ENCODE measurements at places on chromosomes 1 and 21.

GRCh38 chr1:86416343-86416742 is 7.6 kb upstream of the CLCA2 start:
- DNase-seq = no peak

DNA sequence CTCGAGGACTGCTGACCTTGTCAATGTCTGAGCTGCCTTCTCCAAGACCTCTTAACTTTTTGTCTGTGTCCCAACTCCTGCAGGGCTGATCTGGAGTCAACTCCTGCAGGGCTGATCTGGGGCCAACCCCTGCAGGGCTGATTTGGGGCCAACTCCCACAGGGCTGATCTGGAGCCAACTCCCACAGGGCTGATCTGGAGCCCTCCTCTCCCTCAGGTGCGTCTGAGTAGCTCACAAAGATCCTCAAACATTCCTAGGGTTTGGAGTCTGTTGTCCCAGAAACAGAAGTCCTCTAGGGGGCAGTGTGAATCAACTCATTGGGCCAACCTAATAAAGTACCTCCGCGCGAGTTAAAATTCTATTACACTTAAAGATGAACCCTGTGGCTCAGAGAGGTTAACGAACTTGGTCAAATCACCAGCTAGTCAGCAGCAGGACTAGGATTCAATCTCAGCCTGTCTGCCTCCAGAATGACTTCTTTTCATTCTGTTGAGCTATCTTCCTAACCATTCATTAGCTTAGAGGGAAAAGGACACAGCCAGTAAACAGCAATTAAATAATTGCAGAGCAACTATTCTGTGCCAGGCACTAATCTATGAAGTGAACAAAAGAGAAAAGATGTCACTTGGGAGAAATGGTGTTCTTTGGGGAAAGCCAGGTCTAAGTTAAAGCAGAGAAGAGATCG is 17.2 kb upstream of the RLF start:
- DNase-seq = peak; percentile 55

GRCh38 chr21:27024971-27025370 is 58.1 kb upstream of the ADAMTS5 start:
- no peak for DNase-seq

GRCh38 chr1:222097588-222097987 is 355.7 kb upstream of the DUSP10 start:
- no peak for DNase-seq

GRCh38 chr1:67436511-67437055 is 6.4 kb upstream of the SERBP1 start:
- no peak for DNase-seq

- no peak for DNase-seq
Measured at GRCh38 chr21:18772404-18772803, 368.8 kb upstream of the TMPRSS15 start.

GRCh38 chr21:41970751-41971653 is 17.2 kb upstream of the C2CD2 start:
- DNase-seq = no peak

- DNase-seq = peak; percentile 12
Measured at GRCh38 chr1:246417152-246417812, 89.8 kb downstream of the SMYD3 start.

GRCh38 chr1:78678324-78678723 is 28.7 kb downstream of the IFI44 start:
- DNase-seq = peak; percentile 30

- no peak for DNase-seq
Measured at GRCh38 chr1:217048104-217048707, 325.0 kb upstream of the ESRRG start.

DNA sequence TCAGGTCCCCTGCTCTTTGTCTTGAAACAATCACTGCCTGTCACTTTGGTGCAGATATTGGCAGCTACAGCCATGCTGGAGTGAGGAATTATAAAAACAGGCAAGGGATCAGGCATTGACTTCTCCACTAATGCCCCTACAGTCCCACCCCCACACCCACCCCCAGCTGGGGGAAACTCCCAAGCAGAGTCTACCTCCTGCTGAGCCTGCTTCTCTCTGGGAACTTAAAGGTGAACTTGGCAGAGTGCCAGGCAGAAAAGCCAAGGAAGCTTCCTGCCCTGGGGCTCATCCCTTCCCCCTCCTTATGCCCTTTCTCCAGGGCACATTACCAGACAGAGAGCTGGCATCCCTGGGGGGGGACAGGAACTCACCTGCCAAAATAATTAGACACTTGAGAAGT is 6.7 kb downstream of the NCMAP start:
- no peak for DNase-seq

- DNase-seq = no peak
Measured at GRCh38 chr21:39173716-39174680, 9.3 kb downstream of the PSMG1 start.

DNA sequence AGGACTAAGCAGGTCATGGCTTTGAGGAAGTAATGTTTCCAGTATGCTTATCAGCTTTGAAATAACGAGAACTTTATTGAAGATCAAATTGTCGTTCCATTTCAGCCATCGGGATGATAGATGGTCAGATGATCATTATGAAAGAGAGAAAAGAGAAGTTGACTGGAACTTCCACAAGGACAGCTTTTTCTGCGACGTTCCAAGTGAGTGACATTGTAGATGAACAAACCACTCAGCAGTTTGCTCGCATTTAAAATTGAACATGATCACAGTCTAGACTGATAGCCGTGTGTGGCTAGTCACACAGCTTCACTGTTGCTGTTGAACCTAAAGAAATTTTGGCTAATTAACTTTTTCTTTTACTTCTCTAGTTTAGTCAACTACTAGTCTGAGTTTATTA is 151.1 kb downstream of the TLR5 start:
- no peak for DNase-seq

DNA sequence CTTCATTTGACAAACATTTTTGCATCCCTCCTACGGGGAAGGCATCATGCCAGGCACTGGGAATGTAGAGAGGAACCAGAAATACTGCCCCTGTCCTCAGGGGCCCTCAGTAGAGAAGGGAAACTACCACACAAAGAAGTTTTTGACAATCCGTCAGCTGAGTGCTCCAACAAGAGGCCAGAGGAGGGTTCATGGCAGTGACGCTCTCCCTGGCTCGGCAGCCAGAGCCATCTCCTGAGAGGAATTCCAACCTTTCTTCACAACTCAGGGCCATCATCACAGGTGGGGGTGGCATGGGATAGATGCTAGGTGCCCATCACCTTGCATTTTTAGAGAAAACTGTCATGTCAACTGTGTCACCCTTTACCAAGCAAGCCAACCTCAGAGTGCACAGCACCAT is 154.1 kb downstream of the HIVEP3 start:
- peak; percentile 6 for DNase-seq

DNA sequence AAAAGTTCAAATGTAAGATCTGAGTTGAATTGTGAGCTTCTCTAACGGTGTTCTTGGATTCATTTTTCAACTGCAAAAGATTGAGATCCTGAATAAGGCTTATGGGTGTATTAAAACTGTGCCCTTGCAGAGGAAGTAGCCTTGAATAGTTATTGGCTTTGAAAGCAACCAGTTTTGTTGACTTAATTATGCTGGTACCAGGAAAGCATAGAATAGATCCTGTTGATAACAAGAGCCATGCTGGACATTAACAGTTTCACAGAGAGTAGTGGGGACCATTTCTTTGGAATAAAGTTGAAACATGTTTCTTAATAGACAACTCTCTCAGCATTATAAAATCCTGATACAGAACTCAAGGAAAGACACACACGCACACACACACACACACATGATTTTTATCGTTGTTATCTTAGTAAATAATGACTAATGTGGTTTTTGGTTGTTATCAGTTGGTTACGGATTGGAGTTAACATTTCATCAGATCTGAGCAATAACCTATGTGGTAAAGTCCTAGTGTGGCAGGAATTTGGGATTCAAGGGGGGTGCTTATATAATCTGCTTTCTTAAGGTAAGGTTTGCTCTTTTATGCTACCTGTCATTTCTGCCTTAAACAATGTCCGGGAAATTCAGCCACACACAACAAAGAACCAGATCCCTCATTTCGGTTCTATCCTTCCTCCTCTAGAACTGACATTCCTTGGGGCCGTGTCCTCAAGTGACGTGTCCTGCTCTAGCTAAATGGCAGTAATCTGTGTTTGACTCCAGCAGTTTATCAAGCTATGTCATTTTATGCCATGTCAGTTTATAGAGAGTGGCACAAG is 330.9 kb downstream of the CHRM3 start:
- no peak for DNase-seq

GRCh38 chr1:3545363-3546047 is 65.8 kb downstream of the MEGF6 start:
- DNase-seq = no peak

DNA sequence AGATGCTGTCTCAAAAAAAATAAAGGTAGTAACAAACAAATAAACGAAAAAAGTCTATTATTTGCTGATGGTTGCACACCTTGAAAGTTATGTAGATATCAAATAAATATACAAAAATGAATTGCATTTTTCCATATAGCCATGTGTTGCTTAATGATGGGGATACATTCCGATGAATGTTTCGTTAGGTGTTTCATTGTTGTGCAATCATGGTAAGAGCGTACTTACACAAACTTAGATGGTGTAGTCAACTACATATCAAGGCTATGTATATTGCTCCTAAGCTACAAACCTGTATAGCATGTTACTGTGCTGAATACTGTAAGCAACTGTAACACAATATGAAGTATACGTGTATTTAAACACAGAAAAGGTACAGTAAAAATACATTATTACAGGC is 34.4 kb downstream of the AHCTF1 start:
- DNase-seq = no peak

GRCh38 chr1:55959136-55959548 is 620.2 kb downstream of the PLPP3 start:
- DNase-seq = no peak

GRCh38 chr1:214219902-214220301 is 61.1 kb upstream of the SMYD2 start:
- DNase-seq = no peak

DNA sequence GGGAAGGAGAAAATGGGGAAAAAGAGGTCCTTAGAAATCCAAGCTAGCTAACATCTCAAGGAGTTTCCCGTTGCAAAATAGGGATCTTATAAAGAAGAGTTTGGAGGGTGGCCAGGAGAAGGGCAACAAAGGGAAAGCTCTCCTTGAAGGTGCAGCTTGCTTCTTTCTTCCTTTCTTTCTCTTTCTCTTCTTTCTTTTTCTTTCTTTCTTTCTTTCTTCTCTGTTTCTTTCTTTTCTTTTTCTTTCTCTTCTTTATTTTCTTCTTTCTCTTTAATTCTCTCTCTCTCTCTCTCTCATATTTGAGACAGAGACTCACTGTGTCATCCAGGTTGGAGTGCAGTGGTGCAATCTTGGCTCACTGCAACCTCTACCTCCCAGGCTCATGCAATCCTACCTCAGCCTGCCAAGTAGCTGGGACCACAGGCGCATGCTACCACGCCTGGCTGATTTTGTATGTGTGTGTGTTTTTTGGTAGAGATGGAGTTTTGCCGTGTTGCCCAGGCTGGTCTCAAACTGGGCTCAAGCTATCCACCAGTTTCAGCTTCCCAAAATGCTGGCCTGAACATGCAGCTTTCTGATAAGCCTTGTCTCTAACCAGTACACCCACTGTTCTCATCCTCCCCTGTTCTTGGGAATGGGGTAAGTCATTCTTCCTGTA is 44.4 kb downstream of the RNF11 start:
- no peak for DNase-seq

DNA sequence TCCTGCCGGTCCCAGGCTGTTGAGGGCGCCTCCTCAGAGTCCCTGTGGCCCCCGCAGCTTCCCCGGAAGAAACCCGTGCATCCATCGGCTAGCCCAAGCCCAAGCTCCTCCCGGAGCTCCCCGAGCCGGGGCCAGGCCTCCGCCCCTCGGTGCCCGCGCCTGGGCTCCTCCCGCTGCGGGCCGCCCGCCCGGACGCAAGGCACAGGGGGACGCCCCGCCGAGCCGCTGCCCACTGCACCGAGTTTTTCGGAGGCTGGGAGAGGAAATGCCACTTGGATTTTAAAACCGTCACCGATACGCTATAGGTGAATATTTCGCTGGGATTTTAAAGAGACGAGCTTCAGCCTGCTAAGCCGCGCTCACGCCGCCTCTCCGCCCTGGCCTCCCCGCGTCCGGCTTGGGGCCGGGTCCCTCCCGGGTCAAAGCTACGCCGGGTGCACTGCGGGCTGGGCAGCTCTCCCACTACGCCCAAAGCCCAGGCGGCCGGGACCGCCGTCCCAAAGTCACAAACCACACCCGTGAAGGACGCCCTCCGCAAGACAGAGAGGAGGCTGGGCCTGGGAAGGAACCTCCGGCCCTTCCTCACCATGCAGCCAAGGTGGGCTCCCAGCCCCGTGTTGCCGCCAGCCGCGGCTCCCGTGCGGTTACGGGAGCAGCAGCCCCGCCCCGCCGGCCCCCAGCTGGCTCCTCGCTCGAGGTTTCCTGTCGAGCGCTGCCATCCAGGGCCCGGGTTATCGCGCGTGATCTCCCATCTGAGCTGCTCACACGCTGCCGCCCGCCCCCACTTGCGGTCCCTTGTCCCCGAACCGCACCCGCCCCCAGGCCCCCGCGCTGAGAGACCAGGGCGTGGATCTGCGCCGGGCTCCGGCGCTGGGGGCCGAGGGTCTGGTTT is 63.2 kb downstream of the CD247 start:
- DNase-seq = peak; percentile 88

GRCh38 chr21:32135401-32136363 is 143.2 kb downstream of the MIS18A start:
- DNase-seq = no peak

DNA sequence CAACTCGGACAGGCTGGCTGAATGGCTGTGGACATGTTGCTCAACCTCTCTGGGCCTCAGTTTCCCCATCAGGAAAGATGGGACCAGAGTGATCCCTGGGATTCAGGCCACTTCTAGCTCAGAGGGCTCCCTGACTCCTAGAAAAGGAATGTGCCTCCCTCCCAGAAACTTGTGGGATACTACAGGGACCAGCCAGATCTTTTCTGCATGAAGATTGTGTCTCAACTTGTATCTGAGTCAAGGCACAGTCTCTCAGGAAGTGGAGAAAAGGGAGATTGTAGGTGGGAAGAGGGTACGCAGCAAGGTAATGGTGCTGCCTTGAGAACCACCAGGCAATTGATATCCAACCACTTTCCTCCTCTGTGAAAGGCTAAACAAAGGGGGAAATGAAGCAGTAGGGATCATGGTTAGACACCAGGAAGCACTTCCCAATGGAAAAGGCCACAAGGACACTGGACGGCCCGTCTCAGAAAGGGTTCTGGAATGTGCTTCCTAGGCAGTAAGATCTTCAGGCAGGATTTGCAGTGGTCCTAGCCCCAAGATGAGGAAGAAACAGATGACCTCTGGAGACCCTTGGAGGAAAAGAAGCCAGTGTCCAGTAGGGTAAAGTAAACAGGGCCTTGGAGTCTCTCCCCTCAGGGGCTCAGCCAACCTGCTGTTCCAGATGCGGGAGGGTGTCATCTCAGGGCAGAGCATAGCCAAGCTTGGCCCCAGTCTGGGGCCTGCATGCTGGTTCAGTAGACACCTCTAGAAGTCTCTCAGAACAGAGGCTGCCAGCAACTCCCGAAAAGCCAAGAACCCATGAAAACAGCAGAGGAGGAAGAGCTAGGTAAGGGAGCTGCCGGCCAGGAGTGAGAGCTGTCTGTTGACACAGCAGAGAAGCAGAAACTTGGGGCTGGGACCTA is 16.8 kb downstream of the IFFO2 start:
- no peak for DNase-seq

GRCh38 chr1:225021037-225021436 is 91.6 kb downstream of the DNAH14 start:
- DNase-seq = no peak

All from activated CD4-positive, alpha-beta memory T cell treated with anti-CD3 and anti-CD28 coated beads for 36 hours (primary cell).